ENCODE measurements at places on chromosomes 5 and 9.
A peak's percentile ranks its signal among the peaks of the same experiment; 100 is the strongest.

- no peak for DNase-seq
Measured at GRCh38 chr5:58926541-58926935, 343.7 kb downstream of the RAB3C start.

GRCh38 chr5:36214436-36214835 is 27.3 kb downstream of the NADK2 start:
- peak; percentile 3 for DNase-seq

- DNase-seq, result no peak
Measured at GRCh38 chr9:35048511-35048910, 23.9 kb downstream of the VCP start.

DNA sequence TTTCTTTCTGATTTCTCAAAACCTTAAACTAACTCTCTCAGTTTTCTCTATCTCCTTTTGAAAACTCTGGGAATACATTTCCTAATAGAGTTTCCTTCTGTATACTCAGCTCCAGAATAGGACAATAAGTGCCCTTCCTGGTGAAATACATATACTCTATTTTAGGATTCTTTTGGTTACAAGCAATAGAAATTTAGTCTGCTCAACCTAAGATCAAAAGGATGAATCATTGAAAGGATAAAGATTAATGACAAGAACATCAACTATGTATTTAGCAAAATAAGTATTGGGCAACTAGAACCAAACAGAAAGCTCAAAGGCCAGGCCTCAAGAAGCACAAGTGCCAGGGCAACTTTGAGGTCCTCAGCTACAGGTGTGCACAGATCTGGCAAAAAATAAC is 127.1 kb downstream of the ADAMTSL1 start:
- no peak for DNase-seq

DNA sequence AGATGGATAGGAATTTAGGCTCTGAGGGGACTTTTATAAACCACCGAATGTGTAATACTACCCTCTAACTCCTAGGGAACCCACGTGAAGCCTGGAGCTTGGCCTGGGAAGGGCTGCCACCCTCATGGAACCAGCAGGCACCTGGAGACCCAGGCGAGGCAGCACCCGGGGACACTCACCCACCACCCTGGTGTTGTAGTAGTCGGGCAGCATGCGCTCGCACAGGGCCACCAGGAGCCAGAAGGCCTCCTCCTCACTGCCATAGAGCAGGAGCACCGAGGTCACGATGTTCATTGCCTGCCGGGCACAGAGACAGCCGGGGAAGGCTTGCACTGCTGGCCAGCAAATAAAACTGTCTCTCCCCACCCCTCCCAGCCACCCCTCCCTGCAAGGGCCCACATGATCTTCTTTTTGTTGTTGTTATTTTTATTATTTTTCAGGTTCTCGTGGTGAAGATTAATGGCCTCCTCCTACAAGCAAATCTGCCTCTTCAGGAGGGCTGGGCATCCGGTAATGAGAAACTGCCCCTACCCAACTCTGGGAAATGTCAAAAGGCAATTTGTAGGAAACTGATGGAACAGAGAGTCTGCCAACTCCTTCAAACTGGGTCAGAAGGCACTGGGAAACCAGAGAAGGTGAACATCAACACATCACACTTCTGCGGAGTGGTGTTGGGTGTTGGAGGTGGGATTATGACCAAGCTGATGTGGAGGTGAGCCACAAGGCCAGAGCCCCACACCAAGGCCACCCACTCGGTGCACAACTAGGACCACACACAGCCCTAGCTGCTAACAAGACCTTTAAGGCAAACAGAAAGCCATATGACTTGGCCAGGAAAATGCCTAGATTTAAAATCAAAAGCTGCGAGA is 17.4 kb upstream of the MRNIP start:
- no peak for DNase-seq

DNA sequence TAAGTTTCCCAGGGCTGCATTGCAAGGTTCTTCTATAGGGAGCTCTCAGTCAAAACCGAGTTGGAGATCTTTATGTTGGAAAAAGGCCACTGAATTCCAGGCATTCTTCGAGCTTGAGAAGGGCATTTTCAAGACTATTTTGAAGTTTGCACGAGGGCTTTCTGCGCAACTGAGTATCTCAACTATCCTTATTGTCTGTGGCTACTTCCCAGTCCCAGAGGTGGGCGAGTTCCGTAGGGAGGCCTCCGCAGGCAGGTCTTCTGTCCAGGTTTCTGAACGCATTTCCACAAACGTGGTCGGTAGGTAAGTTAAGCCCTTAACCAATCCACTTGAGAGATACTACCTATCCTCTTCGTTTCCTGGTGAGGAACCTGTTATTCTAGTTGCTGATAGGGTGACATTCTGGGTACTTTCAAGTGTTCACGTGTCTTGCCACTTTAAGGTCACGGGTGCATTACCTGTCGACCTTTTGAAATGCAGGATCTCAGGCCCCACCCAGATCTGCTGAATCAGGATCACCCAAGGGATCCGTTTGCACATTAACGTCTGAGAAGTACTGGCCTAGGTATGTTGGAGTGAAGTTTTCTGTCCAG is 51.4 kb upstream of the TJP2 start:
- peak; percentile 96 for DNase-seq

DNA sequence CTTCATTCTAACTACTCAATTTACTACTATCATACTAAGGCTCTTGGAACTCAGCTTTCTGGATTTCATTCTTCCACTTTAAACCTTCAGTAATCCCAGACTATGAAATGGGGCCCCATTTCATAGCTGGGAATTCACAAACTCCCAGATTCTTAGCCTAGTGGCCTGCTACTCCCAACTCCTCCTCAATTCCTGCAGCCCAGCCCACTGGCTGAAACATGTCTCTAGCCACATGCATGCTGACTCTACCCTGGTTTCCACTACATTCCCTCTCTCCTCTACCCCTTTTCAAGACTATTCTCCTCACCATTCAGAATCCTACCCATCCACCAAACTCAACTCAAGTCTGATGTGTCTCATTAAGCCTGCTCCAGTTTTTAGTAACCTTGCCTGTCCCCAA is 370.6 kb downstream of the BNC2 start:
- no peak for DNase-seq

GRCh38 chr9:90803860-90804593 is 2.4 kb downstream of the SYK start:
- peak; percentile 23 for DNase-seq

DNA sequence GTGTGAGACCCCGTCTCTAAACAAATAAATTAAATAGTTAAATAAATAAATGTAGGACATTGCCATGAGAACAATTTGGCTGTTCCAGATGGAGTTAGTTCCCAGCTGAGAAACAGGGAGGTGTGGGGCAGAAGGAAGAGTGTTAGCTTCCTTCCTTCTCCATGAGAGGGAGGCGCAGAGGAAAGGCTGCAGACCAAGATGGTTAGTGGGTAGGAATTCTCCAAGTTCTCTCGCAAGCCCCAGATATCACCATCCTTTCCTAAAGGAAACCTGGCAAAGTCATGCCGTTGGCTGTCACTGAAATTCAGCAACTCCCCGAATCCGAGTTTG is 33.1 kb upstream of the RAB14 start:
- no peak for DNase-seq

DNA sequence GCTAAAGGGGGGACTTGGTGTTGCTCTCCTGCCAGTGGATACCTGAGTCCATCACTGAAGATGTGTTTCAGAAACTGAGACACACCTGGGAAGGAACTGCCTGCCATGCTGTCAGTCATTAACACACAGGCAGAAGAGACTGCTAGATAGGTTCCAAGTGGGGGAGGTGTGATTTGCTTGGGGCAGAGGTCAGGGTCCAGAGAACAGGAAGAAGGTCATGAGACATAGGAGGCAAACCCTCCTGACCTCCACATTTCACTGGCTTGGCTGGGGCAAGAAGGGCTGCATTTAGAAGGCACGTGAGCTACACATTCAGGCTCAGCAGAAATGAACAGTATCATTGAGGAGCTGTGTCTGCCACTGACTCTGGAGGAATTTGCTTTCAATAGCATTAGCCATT is 215.8 kb downstream of the HSPA4 start:
- DNase-seq, result no peak

GRCh38 chr5:95858023-95858461 is 35.5 kb upstream of the GLRX start:
- no peak for DNase-seq

DNA sequence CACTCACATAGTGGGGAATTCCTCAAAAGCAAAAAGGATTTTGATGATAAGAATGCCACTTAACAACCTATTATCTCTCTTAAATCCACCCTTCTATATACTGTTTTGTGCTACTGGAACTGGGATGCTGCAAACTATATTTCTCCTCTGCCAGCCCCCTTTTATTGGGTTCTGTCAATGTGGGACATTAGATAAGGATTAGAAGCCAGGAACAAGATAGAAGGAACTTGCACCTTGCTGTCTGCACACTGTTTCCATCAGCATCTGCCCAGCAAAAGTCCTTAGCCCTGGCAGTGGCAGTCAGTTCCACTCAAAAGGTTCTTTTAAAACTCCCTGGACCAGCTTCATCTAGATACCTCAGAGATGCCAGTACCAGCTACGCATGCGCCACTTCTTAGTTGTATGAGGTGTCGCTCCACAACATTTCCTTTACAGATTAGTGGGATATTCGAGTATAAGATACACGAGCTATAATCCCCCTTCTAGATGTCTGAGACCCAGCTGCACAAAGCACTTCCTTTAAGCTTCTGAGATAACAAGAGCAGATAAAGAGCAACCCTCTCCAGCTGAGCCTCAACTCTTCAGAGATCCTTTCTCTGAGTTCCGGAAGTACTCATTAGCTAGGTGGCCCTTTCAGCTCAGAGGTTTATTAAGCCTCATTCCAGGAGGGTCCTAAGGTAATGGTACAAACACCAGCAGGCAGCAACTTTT is 45.3 kb downstream of the CERT1 start:
- DNase-seq, result no peak

- DNase-seq, result no peak
Measured at GRCh38 chr5:17192191-17192590, 25.2 kb upstream of the BASP1 start.

DNA sequence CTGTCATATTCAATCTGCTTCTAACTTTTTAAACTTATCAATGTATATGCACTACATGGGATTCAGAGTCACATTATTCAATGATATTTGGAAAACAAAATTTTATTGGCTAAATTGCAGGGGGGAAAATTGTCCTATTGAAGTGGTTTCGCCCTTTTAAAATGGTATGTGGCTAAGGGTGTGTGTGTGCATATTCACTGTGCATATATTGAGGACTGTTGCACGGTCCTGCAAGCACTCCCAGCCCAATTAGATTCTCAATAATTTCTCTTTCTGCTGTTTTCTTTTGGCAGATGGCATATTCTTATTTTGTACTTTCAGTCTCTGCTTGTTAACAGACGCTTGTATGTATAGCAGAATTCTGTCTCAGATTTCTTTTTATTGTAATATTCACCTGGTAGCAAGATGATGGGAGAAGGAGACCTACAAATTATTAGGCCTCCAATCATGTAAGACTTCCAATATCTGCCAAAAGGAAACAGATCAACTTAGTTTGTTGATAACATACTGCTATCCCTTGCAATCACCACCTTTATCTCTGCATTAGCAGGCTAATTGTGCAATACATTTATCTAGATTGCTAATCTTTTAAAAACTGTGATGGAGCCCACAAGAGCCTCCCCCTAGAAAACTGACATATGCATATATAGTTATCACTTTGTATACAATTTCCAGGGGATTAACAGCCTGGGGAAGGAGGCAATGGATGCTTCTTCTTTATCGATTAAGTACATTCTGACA is 411.5 kb downstream of the PLK2 start:
- DNase-seq, result no peak

DNA sequence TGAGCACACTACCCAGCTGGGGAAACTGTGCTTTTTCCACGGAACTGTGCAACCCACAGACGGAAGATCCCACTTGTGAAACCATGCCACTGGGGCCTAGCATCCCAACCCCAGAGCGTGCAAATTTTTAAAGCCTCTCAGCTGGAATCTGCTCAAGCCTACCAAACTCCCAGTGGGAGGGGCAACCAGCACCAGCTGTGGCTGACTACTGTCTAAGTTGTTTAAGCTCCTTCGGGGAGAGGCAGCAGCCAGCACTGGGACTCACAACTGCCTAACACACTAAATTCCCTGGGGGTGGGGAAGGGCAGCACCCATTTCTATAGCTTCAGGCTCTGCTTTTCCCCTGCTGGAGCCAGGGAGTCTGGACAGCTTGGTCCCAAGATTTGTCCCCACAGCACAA is 287.6 kb upstream of the MSX2 start:
- DNase-seq, result no peak

- DNase-seq, result peak; percentile 60
Measured at GRCh38 chr9:128160603-128160987, 530 bp downstream of the BBLN start.

GRCh38 chr9:29060041-29060440 is 1486.8 kb upstream of the C9orf72 start:
- no peak for DNase-seq

GRCh38 chr5:150065886-150066285 is 20.5 kb downstream of the CSF1R start:
- DNase-seq, result no peak

- no peak for DNase-seq
Measured at GRCh38 chr9:34653151-34654072, 1.4 kb downstream of the IL11RA start.

GRCh38 chr5:157267761-157268480 is 2.0 kb downstream of the CYFIP2 start:
- DNase-seq, result no peak

- DNase-seq, result no peak
Measured at GRCh38 chr5:556909-557441, 32.7 kb upstream of the SLC9A3 start.

- peak; percentile 34 for DNase-seq
Measured at GRCh38 chr5:1506242-1507013, 17.3 kb downstream of the LPCAT1 start.

DNA sequence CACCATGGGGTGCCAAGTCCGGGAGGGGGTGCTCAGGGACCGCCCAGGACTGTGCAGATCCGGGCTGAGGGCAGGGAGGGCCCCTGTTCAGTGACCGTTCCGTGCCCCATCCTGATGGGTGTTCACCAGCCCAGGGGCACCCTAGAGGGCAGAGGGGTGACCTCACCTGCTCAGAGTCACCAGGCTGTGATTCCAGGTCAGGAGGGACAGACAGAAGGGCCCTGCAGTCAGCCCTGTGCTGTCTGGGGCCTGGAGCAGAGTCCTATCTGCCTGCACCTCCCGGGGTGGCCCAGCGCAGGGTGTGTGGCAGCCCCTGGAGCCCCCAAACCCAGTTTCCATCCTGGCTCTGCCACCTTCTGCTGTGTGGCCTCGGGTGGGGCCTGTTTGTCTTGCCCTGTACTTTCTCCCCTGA is 241.9 kb downstream of the PBX3 start:
- no peak for DNase-seq
